DMS79 treated with DMSO at 0.1 percent for 48 hours (cell line): ENCODE measurements at places on chromosomes 2 and 18.
A peak's percentile ranks its signal among the peaks of the same experiment; 100 is the strongest.

DNA sequence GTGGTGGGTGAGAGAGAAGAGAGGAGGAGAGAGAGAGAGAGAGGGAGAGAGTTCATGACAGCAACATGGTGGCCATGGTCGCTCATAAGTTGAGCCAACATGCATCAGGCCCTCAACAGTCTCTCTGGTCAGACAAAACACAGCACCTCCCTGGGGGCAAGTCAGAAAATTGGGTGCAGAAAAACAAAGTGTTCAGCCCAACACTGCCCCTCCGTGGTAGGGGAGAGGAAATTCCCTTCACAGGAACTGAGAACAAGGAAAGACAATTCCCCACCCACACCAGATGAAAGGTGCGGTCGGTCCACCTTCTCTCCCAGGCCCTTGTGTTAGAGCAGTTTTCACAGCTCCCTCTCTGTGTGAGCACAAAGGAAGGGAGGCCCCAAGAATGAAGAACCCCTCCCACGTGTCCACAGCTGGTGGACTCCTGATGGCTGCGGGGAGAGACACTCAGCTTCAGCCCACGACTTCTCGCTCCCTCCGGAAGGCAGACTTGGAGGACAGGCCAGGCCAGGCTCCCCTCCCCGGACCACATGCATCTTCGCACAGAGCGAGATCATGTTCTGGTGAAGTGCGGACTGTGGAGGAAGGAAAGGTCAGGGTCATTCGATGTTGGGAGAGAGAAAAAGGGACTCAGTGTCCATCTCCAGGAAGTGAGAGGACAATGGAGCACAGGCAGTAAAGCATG, 181.7 kb downstream of the ANAPC1 start:
- no peak for DNase-seq

DNA sequence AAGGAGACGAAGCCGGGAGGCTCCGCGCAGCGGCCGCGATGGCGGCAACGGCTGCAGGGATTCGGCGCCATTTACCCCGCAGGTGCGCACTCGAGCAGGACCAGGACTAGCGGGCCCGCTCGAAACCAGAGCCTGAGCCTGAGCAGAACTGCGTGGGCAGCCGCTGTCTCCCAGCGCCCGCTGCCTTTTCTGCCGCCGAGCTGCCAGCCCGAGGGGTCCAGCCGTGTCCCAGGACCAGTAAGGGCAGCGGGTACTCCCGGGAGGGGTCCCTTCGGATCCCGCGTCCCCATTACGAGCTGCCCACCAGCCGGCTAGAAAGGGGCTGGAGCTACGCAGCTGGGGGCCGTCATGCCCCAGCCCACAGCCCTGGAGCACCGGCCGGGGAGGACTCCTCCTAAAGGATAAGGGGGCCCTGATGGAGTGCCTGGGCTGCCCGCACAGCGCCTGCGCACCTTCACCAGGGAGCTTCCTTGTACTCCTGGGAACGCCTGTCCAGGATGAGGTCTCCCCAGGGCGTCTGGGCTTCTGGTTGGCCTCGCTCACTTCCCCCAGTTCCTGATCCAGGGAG, 9.9 kb downstream of the ALPP start:
- DNase-seq = no peak

DNA sequence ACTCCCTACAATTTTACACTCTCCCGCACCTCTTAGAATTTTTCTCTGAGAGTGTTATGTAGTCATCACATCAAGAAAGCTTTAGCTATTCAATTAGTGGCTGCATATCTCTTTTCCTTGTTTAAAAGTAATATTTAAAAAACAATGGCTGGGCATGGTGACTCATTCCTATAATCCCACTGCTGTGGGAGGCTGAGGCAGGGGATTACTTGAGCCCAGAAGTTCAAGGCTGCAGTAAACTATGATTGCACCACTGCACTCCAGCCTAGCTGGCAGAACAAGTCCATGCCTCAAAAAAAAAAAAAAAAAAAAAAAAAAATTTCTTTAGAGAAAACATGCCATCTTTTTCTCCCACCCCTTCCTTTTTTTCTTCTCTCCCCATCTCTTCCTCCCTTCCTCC, 44.3 kb downstream of the AQP4 start:
- no peak for DNase-seq

DNA sequence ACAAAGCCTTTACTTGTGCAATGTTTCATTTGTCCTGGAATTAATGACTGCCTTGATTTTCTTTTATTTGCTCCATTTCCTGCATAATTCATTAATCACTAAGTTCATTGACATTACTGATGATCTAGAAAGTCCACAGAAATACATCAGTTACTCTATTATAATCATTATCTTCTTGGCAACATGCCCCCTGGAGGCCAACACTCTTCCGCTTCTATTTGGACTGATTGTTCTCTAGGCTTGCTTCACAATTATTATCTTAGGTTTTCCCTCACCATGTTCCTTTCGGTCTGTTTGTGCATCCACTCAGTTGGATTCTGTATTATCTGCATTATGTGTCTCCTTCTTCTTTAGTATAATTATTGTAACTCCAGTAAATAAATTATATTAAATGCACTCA, 461.0 kb upstream of the CDH2 start:
- no peak for DNase-seq

- DNase-seq = no peak
Observed at GRCh38 chr18:38796762-38797161, 1231.2 kb upstream of the CELF4 start.

DNA sequence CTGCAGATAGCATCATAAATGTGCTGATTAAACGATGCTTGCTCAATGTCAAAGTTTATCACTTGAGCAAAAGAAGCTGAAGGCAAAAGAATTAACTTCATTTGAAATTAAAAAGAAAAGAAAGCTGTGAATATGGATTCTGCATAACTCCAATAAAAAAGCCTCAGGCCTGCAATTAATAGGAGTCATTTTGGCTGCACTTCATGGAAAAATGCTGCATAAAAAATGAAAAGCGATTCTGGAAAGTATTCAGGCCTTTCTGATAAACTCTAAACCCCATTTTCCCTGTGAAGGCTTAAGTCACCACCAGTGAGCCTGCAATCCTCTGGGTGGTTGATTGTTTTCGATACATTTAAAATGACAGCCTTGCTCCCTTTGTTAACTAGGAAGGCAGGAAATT, 1793.4 kb downstream of the SUCLG1 start:
- DNase-seq = no peak

DNA sequence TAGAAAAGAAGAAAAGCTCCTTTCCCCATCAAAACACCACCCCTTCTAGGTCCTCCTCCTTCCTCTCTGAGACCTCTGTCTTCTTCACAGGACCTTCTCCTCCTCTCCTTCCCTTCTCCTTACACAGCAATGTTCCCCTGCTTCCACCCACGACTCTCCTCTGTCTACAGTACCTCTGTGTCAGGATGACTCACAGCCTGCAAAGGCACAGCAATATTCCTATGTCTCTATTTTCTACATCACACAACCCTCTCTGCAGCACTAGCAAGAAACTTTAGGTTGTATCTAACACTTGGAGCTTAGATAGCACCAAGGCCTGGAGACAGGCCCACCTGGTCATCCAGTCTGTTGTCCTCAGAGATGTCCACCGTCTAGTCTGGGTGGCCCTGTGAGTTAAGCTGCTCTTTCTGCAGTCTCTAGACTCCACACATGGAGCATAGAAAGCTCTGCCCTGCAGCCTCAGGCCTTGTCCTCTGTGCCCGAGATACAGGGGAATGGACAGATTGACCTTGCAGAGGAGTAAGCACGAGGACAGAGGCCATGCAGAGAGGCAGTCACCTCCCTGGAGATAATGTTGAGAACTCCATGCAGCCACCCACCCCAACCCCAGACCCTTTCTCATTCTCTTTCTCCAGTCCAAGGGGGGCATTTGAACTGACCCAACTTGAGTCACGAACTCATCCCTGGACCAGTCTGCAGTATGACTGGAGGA, 212.0 kb downstream of the TNS1 start:
- DNase-seq = no peak

- peak; percentile 84 for DNase-seq
Observed at GRCh38 chr2:70596739-70597138, 43.1 kb upstream of the TGFA start.

DNA sequence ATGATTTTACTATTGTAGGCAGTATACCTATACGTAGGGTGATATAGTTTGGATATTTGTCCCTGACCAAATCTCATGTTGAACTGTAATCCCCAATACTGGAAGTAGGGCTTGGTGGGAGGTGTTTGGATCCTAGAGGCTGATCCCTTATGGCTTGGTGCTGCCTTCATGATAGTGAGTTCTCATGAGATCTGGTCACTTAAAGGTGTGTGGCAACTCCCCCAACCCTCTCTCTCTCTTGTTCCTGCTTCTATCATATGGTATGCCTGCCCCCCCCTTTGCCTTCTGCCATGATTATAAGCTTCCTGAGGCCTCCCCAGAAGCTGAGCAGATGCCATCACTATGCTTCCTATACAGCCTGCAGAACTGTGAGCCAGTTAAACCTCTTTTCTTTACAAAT, 1.7 kb upstream of the SERPINB10 start:
- DNase-seq = no peak

DNA sequence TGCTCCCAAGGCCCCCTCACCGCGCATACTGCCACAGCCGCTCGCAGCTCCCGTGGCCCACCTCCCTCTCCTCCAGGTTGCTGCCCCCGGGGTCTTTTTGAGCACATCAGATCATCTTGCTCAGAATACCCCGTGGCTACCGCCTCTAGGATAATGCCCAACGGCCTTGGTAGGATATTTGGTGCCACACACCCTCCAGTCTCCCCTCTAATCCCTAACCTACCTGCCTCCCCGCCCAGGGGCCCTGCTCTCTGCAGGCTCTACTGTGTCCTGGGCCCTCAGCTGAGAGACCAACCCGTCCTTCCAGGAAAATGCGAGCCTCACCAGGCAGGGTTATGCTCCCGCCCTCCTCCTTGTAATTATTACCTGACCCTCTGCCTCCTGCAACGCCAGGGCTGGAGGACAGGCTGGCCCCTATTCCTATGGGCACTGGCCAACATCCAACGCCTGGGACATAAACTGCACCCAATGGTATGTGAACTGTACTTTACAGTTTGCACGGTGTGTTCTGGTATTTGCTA, 1.5 kb upstream of the MTCL1 start:
- DNase-seq = no peak

DNA sequence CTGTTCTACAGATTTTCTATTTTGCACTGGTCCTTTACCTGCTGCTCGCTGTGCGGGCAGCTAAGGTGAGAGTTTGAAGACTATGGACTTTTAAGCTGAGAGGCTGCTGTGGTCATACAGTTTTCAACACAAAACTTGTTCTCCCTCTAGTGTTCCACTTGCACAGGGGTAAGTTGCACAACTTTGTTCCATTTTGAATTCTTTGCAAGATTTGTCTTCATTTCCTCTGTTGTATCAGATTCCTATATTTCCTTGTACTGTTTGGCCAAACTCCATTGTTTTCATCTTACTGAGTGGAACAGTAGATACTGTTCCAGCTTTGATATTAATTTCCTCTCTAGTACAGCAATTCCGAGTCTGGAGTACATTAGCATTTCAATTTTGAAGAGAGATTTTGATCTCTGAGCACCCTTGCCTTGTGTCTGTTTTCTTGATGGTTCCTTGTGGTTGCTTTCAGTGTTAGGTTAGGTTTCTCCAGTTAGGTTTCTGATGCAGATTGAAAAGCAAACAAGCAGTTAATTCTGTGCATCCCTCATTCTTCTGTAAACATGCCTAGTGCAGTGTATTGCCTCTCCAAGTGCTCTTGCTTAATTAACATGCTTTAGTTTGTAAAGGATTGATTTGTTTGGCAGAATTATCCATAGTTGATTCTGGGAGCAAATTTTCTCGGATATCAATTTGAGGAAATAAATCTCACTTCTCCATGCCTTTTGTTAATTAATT, 188.8 kb downstream of the PTPRM start:
- no peak for DNase-seq

DNA sequence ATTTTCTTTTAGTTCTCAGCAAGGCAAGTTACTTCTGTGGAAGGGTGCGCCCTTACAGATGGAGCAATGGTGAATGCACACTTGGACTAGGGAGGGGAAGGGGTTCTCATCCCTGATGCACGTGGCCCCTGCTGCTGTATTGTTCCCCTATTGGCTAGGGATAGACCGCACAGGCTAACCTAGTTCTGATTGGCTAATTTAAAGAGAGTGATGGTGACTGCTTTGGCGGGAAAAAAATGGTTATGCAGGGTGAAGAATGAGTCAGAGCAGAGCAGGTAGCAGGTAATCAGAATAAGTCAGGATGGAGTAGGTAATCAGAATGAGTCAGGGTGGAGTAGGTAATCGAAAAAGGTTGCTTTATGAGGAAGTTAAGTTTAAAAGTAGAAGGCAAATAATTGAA, 171.5 kb downstream of the MTCL1 start:
- DNase-seq = no peak
